Epithelial cell of proximal tubule (primary cell): ENCODE measurements at places on chromosomes 11 and 22. TPM values are rescaled to one million over a fixed set of nuclear protein-coding genes. Genes with fewer than 3 reads are reported as not detected.

Gene OR4C46
- total RNA-seq, result not detected in 2 replicates

Gene TREH
- not detected in 2 replicates for total RNA-seq

- DNase-seq, result no peak
Observed at GRCh38 chr11:77440678-77441077, 33.2 kb downstream of the PAK1 start.

- no peak for DNase-seq
Observed at GRCh38 chr11:120573756-120574354, 62.3 kb downstream of the GRIK4 start.
